Stimulated activated CD4-positive, alpha-beta T cell treated with anti-CD3 and anti-CD28 coated beads, TNF-alpha, amount 100 ng/mL, for 4 hours (primary cell): ENCODE measurements at places on chromosomes 7 and 10.

GRCh38 chr7:105009667-105010503 lies 4.1 kb upstream of the KMT2E start:
- no peak for DNase-seq

DNA sequence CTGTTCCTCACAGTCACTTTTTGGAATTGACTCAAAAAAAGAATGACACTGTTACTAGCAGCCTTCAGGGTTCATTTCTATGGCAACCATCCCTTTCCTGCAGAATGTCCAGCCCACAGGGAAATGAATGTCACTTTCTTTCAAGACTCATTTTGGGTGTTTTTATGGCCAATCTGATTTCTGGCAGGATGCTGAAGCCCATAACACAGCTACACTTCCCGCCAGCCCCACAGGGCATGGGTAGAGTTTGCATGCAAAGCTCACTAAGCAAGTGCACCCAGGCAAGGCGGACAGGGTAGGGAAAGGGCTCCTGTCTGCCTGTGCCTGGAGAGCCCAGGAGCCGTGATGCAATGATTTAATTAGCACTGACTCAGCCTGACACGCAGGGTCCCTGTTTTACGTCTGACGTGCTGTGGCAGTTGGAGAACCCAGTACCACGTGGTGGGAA lies 26.1 kb upstream of the GPAM start:
- DNase-seq = no peak

DNA sequence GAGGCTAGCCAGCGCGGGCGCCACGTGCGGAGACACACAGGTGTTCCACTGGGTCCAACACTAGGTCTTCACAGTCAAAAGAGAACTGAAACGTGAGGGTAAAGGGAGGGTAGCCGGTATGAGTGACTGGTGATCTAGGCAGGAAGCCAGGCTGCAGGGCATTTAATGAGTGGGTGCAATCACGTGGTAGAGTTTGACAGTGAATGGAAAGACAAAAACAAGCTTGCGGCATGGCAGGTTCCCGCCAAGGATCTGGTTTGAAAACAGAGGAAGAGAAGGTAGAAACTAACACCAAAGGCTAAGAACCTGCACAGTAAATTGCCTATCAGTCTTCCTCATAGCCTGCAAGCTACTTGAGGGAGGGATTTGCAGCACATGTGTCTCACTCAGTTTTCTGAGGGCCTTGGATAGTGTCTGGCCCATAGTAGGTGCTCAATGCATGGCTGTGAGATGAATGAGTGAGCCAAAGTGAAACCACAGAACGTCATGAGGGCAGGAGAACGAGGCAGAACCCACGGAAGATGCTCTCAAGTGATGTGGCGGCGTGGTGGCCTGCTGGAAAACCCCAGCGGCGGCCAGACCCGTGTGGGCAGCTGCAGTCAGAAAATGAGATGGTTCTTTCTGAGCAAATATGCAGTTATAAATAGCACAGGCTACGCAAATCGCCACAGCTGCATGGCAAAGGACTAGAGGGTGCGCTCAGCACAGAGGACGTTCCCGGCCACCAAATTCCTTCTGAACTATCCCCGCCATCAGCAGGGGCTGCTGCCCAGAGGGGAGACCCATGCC lies 183.6 kb upstream of the NFE2L3 start:
- no peak for DNase-seq

DNA sequence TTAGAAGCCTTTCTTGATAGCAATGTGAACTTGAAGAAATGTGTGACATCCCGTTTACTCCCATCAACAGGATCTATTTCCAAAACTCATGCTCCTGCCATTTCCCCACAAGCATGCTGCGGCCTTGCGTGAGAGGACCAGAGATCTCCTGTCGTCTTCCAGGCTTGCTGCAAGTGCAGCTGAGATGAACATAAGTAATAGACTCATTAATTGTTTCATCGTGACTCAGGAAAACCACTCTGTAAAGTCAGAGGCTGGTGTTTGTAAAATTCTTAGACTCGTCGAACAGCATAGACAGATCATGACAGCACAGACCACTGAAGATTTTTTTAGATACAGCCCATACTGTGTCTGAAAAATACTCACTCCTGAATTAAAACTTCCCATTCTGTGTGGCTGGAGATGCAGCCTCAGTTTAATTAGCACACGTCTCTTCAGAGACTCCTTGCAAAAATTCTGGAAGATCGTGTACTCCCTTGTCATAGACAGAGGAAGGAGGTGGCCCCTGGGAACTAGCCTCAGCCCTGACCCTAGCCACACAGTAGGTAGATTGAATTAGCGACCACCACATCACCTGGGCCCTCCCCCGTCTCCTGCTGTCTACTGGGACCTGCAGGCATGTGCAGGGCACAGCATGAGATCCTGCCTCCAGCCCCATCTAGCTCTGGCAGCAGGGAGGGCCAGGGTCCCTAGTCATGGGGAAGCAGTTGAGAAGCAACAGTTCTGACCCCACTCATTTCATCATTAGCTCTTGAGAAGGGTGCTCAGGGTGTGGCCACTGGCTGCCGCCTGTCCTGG lies 226.0 kb downstream of the CELF2 start:
- no peak for DNase-seq

GRCh38 chr7:64830926-64831325 lies 36.7 kb downstream of the ZNF138 start:
- DNase-seq = no peak

DNA sequence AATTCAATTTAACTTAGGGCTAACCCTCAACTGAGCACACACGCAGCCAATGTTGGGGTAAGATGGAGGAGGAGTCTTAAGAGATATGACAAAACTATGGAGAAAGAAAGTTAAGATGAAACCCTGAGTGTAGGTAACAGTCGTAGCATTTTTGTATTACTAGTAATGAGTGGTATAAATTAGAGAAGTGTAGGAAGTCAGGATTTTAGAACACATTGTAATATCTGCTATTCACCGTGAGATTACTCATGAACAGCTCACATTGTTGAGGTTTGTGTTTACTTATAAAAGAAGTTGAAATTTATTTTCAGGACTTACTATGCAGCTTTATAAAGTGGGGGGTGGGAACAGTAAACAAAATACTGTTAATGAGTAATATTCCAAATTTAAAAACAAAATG lies 107.2 kb downstream of the ARHGAP21 start:
- DNase-seq = no peak

DNA sequence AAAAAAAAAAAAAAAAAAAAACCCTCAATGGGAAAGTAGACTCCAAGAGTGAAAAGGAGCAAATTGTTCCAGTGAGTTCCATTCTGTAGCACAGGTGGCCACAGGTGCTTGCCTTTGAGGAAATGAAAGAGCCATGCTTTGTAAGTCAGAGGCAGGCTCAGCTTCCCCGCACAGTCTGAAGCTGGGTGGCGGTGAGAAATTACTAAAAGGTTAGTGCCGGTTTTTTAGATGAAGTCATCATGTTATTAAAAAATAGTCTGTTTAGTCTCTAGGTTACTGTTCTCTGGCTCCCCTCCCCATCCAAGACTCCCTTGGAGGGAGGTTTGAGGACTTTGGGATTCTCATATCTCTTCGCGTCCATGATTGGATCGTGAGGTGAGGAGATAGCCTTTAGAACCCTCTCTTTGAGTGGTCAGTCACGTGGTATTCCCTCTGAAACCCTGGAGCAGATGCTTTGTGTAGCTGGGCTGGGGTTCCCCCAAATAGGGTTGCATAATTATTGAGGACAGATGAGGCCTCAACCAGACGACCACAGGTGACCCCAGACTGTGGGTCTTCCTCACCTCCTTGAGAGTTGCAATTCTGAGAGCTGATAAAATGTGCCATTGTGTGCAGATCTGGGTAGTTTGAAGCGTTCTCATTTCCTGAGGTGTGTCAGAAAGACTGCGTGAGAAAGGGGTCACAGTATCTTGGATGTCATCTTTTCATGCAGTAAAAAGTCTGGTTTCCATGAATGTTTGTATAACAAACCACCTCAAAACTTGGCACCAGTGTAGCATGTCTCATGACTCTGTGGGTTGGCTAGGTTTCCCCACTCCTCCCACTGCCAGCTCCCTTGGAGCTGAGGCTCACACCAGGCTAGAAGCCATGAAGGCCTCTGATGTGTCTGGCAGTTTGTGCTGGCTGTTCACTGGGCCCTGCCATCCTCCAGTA lies 27.1 kb downstream of the OGDH start:
- DNase-seq = no peak

- DNase-seq = no peak
These were observed 32.4 kb downstream of the ANXA11 start for GRCh38 chr10:80172896-80173295.

- DNase-seq = no peak
These were observed 417.1 kb downstream of the SUGCT start for GRCh38 chr7:40551685-40552576.
